Cerebellar nuclear complex (tissue), 1 donor: ENCODE measurements at places on chromosomes 4 and X.

DNA sequence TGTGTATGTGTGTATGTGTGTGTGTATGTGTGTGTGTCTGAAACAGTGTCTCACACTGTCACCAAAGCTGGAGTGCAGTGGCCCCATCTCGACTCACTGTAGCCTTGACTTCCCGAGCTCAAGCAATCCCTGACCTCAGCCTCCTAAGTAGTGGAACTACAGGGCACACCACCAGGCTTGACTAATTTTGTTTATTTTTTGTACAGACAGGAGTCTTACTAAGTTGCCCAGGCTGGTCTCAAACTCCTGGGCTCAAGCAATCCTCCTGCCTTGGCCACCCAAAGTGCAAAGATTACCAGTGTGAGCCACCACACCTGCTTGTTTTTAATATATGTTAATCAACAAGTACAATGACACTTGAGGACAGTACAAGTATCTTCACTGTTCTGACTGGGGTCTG lies 92.4 kb downstream of the APBB2 start:
- no peak for DNase-seq

- DNase-seq, result no peak
These were observed 315.1 kb upstream of the ADGRL3 start for GRCh38 chr4:60885011-60885410.

- no peak for DNase-seq
These were observed 59.0 kb downstream of the ZNF827 start for GRCh38 chr4:145879598-145879997.

DNA sequence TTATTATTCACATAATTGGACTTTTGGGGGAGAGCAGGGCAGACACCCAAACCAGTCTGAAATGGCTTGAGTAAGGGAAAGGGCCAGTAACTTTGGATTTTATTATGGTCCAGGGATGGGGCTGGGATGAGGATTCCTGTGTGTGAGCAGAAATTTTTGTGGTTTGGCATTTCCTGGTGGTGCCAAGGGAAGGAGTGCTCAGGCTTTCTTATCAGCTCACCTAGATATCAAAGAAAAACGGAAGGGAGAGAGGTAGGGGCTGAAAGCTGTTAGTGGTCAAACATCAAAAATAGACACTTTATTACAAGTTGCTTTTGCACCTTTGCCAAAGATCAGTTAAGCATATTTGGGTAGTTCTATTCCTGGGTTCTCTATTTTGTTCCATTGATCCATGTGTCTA lies 128.5 kb upstream of the DIPK2B start:
- no peak for DNase-seq

- no peak for DNase-seq
These were observed 40.5 kb downstream of the CLDN34 start for GRCh38 chrX:10007621-10008020.

DNA sequence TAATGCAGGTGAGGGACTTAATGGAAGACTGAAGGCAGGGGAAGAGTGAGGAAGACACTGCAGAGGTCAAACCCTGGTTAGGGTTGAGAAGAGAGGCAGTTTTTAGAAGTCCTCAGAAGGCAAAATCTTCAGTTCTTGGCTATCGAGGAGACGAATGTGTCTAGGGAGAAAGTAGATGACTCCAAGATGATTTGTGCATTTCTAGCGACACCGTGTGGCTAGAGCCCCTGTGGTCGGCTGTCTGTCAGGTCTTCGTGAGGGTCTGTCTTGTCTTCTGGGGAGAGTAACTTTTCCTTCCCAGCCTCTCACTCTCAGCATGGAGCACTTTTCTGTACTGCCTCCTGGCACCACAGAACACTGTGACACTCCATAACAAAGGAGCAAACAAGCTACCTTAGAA lies 458.1 kb downstream of the STIM2 start:
- no peak for DNase-seq

DNA sequence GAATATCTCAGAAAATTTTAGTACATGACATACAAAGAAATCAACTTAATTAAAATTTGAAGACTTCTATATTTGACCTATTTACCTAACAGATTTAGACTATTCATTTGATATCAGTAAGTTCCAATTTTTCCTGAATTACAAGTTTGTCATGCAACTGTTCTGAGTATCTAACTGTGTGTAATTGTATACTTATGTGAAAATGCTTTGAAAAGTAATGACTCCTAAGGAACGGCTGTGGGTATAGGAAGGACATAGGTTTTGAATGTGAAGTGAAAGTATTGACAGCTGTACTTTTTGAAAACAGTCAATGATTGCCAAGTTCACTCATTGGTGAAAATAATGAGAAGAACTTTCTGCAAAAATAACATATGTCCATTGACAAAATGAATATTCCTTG lies 2.9 kb downstream of the GRIA2 start:
- no peak for DNase-seq

DNA sequence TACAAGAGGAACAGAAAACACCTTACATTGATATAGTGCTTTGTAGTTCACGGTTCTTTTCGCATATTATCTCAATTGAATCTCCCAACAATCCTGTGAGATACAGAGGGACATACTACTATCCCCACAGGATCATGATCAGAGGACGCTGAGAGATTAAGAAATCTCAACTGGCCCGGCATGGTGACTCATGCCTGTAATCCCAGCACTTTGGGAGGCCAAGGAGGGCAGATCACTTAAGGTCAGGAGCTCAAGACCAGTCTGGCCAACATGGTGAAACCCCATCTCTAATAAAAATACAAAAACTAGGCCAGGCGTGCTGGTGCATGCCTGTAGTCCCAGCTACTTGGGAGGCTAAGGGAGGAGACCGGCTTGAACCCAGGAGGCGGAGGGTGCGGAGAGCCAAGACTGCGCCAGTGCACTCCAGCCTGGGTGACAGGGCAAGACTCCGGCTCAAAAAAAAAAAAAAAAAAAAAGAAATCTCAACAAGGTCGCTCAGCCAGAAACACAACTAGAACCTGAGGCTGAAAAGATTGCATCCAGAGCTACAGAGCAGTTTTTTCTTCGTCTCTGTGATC lies 7.4 kb downstream of the APOO start:
- DNase-seq, result no peak

- no peak for DNase-seq
These were observed 14.3 kb upstream of the CORIN start for GRCh38 chr4:47852136-47852535.

DNA sequence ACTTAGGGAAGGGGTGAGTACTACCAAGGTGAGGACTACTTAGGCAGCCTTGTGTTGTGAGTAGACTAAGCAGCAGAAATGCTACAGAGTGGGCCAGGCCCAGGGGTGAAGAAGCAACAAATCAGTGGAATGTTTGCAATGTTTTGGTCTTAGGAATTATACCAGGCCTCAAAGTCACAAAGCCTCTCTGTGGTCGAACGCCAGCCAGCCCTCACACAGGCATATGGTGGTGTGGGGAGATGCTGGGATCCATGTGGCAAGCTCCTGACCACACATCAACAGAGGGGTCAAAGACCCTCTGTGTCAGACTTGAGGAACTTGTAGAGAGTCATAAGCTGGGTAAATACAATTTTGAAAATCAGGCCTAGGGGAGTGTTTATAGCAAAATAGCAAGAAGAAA lies 153.8 kb upstream of the KLF3 start:
- DNase-seq, result no peak

DNA sequence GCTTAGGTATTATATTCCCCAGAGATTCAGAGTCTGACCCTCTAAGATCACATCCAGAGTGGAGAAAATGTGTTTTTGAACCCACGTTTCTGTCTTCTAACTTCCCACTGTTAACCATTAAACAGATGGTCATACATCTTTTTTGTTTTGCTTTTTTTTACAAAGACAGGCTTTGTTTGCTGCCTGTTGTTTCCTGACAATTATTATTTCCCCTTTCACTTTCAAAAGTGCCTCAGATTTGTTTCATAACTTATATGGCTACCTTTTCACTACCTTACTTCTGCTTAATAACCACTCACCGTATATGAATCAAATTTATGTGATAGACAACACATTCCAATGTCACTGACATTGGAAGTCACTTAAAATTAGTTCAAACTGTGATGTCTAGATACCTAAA lies 142.2 kb downstream of the HS3ST1 start:
- DNase-seq, result no peak

DNA sequence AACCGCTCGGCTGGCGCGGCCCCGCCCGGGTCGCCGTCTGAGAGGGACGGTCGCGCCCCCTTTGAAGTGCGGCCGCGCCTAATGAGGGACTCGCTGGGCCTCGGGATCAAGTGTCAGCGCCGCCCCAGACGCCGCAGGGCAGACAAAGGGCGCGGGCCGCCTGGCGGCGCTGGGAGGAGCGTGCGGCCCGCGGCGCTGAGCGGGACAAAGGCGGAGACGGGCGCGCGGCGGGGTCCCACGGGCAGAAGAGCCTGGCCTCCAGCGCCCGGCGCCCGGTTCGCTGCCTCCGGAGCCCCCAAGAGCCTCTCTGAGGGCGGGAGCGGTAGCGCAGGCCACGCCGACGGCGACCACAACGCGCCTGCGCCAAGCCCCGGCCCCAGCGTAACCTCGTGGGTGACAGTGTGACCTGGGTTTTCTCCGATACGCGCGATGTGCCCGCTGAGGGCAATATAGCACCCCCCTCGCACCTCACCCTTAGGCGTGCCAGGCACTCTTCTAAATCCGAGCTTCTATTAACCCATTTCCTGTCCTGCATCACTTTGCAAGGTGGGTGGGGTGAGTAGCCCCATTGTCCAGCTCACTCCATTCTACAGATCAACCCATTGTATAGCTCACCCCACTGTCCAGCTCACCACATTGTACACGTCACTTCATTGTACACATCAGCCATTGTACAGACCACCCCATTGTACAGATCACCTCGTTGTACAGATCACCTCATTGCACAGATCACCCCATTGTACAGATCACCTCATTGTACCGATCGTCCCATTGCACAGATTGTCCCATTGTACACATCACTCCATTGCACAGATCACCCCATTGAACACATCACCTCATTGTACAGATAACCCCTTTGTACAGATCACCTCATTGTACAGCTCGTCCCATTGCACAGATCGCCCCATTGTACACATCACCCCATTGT lies 33.7 kb upstream of the STX18 start:
- DNase-seq, result no peak

- DNase-seq, result no peak
These were observed 104.9 kb upstream of the CENPE start for GRCh38 chr4:103303011-103303410.

- DNase-seq, result no peak
These were observed 443.2 kb upstream of the FGF16 start for GRCh38 chrX:77003956-77004355.

- no peak for DNase-seq
These were observed 642.6 kb upstream of the FAM241A start for GRCh38 chr4:111502626-111503025.

DNA sequence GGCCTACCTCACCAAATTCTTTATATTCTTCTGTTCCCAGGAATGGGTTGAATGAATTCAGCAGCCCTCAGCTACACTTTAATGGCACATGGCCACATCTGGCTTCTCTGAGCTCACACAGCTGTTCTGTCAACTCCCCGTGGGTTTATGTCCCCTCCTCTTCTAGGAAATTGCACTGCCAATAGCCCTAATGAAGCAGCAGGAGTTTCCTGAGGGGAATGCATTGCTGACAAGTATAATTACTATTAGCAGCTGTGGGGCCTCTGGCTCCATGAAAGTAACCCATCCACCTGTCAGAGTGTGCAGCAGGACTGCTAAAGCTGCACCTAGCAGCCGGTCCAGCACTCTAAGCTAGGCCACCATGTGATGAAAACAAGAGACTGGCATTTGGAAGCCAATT lies 50.3 kb downstream of the FTHL17 start:
- no peak for DNase-seq

GRCh38 chr4:182975806-182976205 lies 58.6 kb upstream of the DCTD start:
- DNase-seq, result no peak

GRCh38 chrX:154731881-154732280 lies 19.0 kb downstream of the GAB3 start:
- no peak for DNase-seq

GRCh38 chr4:86223472-86223871 lies 136.4 kb downstream of the MAPK10 start:
- no peak for DNase-seq

DNA sequence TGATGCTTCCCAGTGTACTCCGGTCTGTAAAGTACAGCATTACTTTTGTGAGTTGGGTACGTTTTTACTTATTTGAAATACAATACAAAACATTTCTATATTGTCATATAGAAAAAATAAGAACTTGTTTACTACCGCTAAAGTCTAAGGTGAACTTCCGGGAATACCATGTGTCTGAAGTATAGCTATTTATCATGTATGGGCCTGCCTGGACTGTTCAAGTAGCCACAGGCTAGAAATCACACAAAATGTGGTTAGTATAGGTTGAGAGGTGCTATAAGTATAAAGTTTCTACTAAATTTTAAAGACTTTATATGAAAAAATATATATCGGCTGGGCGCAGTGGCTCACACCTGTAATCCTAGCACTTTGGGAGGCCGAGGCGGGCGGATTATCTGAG lies 152.3 kb downstream of the ARAP2 start:
- DNase-seq, result no peak

GRCh38 chr4:3168029-3168428 lies 80.9 kb upstream of the MSANTD1 start:
- no peak for DNase-seq

DNA sequence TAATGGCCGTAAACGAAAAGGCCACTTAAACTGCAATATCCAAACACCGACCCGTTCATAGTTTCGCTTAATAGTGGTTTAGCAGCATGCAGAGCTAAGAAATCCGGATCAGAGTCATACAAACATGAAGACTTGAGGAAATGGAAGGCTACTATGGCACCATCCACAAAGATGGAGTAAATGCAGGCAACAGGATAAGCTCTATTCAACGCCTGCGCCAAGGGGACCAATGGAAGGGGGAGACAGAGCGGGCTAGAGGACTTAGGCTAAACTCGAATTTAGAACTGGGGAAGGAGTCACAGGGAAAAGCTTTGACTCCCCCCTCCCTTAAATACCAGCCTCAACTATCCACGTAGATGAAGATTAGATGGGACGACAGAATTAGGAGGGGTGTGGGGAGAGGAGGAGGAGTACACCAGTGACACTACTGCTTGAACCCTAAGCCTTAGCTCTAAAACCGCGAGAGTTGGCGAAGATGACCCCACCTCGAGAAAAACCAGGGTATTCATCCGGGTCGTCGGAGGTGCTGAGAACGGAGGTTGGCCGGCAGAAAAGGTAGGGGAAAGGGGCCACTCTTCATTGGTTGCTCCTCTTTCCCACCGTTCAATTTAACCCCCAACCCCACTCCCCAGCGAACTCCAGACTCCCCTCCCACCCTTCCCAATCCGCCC lies 3.5 kb downstream of the HUWE1 start:
- no peak for DNase-seq

DNA sequence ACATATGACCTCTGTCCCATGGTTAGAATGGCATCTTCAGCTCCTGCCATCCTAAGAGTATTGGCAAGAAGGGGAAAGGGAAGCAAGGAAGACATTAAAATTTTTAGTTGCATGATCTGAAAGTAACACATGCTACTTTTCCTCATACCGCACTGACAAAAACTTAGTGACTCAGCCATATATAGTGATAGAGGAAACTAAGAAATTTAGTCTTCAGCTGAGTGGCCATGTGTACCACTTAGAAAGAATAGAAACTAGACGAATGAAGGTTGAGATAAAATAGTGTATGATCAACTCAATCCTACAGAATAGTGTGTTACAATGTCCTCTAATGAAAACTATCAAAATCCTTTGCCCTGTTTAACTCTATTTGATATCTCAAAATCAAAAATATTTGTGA lies 164.1 kb downstream of the PPP3CA start:
- DNase-seq, result no peak

GRCh38 chr4:139642364-139642763 lies 23.3 kb upstream of the MGST2 start:
- DNase-seq, result no peak
